ENCODE measurements at places on chromosomes 5 and 9.

- DNase-seq: no peak
These were observed 20.5 kb downstream of the ERAP2 start for GRCh38 chr5:96896806-96897205.

GRCh38 chr9:26358836-26359235 lies 533.8 kb downstream of the CAAP1 start:
- DNase-seq: no peak

DNA sequence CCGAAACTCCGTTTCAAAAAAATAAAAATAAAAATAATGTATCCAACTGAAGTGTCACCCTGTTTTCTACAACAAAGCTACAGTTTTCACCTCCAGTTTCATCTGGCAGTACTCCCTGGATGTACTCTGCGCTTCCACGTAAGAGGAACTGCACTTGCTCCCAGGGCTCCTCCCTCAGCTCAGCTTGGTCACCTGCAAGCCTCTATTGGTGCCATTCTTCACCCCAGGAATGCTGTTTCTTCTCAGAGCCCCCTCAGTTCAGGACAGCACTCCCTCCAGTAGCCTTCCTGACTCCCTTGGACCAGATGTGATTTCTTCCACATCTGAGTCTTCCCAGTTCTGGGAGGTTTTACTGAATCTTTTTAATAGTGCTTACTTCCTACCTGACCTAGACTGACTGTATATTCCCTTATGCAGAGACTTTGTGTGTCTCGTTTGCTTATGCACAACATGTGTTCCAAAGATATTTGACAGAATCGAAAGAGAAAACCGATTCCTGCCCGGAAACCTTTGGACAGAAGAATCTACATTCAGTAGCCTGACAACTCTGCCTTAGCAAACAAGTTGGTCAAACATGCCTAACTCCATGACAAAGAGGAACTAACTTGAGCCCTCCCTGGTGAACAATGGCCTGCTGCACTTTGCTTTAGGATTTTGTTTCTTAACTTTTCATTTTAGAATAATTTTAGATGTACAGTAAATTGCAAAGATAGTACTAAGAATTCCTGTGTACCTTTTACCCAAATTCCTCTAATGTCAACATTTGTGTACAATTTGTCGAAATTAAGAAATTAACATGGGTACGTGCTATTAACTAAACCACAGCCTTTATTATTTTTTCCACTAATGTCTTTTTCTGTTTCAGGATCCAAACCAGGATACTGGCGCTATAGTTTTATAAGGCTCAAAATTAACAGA lies 814 bp downstream of the CCDC125 start:
- DNase-seq: no peak

DNA sequence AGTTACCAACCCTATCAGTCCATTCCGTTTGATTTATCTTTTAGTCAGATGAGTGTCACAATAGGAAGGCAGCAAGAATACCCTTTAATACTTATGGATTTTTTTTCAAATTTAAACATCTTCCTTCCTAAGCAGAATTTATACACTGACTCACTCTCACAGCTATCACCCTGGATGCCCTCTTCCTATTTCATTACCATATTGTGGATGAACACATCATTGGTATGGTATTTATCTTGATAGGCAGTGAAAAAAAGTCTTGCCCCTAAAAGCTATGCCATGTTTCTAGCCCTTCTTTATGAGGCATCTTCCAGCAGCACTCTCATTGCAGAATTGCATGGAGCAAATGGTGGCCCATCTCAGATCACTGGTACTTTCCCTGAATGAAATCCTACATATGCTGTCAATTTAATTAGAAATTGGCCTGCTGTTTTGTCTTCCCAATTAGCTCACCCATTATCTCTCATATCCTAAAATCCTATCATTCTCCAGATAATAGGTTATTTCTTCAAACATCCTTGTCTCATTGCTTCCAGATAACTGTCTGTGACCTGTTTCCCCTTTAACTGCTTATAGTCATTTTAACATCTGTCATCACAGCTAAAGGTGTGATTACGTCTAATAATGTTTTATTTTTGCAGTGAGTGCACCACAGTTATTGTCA lies 433.5 kb upstream of the POU5F2 start:
- DNase-seq: no peak

DNA sequence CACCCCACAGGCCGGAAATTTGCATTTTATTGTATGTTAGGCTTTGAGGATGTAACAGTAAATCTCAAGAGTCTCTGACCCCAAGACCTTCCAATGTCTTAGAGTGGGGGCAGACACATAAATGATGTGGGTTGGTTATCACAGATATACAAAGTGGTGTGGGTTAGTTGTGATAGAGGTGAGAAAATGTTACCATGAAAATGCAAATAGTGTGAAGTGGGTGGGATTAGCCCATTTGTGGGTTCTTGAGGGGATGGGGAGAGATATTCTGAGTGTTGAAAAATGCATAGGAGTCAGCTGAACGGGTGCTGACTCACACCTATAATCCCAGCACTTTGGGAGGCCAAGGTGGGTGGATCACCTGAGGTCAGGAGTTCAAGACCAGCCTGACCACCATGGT lies 7.9 kb upstream of the RNF145 start:
- no peak for DNase-seq

DNA sequence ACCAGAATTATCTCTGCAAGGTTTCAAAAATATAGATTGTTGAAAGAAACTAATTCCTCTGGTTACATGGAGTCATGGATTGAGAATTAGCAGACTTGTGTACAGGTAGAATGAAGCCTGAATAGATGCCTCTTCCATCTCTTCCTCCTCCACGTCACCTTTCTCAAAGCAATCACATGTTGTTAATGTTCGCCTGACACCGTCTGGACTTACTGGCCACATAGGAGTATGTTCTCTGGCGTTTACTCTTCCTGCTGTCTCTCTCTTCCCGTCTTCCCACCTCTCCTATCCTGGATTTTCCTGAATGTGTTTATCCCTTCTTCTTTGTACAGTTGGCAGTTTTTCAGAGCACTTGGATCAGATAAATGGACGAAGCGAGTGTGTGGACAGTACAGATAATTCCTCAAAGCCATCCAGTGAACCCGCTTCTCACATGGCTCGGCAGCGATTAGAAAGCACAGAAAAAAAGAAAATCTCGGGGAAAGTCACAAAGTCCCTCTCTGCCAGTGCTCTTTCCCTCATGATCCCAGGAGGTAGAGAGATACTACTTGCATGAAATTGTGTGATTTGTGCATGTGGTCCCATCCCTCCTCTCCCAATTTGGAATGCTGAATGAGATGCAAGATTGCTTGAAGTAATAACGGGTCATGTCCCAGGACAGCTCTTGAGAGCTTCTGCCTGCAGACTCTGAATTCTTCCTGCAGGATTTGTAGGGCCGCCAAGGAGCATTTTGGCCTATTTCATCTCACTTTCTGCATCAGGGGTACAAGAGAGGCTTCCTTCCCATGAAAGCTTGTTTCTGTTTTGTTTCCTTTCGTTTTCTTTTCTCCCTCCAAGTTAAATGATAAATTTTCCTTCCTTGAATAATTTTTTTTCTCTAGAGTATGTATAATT lies 47.3 kb downstream of the CD180 start:
- DNase-seq: no peak

GRCh38 chr5:157828105-157828943 lies 30.6 kb downstream of the CLINT1 start:
- no peak for DNase-seq

GRCh38 chr9:7177383-7177782 lies 419.6 kb downstream of the KDM4C start:
- DNase-seq: no peak

DNA sequence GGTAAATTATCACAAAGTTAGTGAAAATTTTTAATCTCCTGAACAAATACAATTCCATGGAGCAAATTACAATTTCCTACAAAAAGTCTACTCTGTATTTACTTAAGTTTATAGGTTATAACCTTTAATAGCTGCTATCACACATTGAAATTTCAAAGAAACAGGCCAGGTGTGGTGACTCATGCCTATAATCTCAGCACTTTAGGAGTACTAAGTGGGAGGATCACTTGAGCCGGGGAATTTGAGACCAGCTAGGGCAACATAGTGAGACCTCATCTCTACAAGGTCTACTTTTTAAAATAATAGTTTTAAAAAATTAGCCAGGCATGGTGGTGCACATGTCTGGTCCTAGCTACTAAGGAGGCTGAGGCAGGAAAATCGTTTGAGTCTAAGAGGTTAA lies 50.3 kb downstream of the HINT1 start:
- no peak for DNase-seq
